ENCODE measurements at places on chromosomes 4 and X.

GRCh38 chrX:71606536-71607216, 11.6 kb downstream of the CXCR3 start:
- DNase-seq: peak; percentile 54

GRCh38 chr4:117770269-117771102, 263.8 kb upstream of the NDST3 start:
- no peak for DNase-seq

- no peak for DNase-seq
Measured at GRCh38 chr4:172104539-172104938, 291.3 kb downstream of the GALNTL6 start.

- peak; percentile 24 for DNase-seq
Measured at GRCh38 chrX:53087388-53087831, 5.2 kb downstream of the TSPYL2 start.

DNA sequence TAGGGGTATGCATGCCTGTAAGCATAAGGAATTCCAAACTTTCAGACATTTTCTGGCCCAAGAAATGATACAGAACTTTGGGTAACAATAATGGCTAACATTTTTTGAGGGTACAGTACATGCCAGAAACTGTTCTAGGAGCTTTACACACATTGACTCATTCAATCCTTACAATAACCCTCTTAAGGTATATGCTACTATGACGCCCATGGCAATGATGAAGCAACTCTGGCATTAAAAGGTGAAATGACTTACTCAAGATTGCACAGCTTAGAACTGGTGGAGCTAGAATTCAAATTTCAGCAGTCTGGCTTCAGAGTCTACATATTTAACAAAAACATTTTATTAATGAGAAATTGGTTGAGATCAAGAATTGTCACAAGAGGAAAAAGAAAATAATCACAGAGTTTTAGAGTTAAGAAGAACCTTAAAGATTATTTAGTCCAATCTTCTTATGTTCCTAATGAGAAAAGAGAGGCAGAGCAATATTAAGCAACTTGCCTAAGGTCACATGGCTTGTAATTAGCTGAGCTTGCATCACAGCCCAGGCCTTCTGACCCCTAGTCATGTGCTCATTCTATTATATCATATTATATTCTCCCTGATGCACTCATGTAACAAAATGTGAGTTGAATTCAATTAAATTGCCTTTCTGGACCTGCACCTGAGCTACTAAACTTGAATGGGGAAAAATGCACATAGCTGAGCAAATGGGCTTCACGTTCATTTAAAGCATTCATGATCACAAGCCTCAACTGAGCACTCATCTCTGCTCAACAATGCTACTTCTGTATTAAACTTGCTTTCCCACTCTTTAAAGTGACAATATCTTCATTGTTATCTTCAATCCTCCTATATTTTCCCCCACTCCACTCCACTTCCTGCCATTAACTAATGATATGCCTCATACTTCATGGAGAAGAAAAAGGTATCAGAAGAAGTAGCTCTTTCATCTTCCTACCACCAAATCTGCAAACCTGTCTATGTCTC, 73.2 kb downstream of the ENOX2 start:
- no peak for DNase-seq

GRCh38 chr4:164446516-164446915, 307.4 kb upstream of the SMIM31 start:
- DNase-seq: no peak

DNA sequence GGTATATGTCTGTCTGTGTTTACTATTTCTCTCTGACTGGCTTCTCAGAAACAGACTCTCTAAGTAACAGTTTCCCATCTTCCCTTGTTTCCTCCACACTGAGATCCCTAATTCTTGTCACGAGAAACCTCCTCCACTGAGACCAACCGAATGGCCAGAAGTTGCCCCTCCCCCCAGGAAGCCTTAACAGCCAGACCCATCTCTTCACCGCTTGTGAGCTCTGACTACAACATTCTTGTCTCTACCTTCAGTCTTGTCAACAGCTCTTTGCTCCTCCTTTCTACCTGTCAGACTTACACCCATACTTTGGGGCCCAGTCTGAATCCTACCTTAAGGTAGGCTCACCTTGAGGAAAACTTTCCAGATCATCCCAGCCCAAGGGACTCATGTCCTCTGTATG, 90.8 kb downstream of the NHSL2 start:
- DNase-seq: no peak

DNA sequence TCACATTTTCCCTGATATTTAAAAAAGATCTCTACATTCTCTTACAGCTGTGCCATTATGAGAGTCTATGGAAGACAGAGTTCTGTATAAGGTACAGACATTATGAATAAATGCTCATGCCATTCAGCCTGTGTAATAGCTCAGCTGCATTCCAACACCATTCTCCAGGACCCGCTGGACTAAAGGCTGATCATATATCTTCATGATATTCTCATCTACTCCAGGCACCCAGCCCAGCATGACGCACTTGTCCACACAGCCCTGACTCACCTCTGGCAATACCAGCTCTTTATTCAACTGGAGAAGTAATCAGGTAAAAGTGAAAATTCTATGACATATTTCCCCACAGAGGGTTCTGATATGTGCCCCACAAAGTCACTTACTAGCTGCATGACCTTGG, 437.5 kb upstream of the FGF16 start:
- DNase-seq: no peak

DNA sequence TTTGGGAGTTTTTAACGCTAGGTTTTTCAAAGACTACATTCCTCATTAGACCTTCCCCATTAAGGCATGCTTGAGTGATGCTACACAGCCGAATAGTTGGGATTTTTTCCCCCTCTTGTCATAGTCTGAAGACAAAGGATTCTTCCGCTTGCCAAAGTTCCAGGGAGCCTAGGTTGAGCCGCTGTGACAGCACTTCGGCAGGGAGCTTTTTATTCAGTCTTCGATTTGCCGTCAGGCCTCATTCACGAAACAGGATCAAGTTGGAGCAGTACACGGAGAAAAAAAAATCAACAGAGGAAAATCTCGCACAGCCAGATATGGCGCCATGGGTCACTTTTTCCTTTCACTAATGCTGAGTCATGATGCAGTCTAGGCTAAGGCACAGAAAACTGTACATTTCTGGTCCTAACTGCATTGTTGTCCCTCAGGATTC, 24.3 kb downstream of the SHROOM3 start:
- no peak for DNase-seq

- DNase-seq: no peak
Measured at GRCh38 chrX:71493111-71493613, 39.7 kb upstream of the OGT start.

DNA sequence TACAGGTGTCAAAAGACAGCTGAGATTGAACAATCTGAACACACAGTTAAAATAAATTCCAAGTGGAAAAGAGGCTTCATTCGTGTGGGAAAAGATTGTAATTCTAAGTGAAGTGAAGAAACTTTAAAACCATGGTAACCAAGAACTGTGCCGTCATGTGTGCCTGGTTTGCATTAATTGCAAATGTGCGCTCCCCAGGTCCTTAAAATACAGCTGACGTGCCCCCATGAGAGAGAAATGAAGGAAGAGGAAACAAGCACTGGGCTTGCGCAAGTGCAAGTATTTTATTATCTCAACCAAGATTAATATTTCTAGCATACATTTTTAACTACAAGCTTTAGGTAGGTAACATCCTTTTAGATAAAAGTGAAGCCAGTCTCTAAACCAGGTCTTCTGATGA, 92.5 kb downstream of the PARM1 start:
- no peak for DNase-seq

DNA sequence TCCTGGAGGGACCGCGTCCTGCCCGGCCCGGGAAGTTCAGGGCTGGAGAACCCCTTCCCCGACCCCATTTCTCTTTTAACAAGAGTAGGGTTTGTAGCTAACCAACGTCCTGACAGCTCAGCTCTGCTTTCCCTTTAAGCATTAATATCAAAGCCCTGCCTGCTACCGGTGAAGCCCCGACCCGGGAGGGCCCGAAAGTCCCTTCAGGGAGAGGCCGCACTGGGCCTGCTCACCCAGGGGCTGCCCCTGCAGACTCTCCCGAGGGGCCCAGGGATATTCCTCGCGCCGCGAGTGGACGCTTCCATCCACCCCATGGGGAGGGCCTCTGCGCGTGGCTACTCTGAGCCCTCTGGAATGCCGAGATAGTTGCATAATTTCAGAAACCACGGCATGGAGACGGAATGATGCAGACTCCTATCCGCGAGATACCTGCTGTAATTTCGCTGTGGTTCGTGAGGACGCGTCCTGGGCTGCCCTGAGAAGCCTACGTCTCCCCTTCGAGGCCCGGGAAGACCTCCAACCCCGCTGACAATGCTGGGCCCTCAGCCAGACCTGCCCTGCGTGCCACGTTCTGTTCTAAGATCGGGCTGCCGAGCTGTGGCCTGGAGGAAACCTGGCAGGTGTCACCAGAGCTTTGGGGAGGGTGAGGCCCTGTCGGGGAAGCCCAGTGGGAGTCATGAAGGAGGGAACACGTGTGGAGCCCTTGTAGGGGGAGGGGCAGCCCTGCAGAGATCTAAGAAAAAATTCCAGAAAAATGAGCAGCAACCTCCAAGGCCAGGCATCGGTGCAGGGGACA, 999 bp upstream of the CTBP1 start:
- DNase-seq: peak; percentile 66
